ENCODE measurements at places on chromosomes 12 and 14. TPM values are rescaled to one million over a fixed set of nuclear protein-coding genes. Genes with fewer than 3 reads are reported as not detected.

The CLEC6A gene
- total RNA-seq, result not detected

The PTPRO gene
- total RNA-seq, result 3.7 TPM

The DNAI7 gene
- total RNA-seq, result not detected

The PTPRQ gene
- total RNA-seq, result under 0.01 TPM

The LYZ gene
- total RNA-seq, result 0.07 TPM

Measured in kidney epithelial cell (primary cell).